Memory B cell (primary cell): ENCODE measurements at places on chromosomes 4 and X.

- DNase-seq = no peak
These were observed 5.3 kb downstream of the MBNL3 start for GRCh38 chrX:132483488-132483887.

- DNase-seq = no peak
These were observed 46.9 kb downstream of the XIAP start for GRCh38 chrX:123906557-123907316.

DNA sequence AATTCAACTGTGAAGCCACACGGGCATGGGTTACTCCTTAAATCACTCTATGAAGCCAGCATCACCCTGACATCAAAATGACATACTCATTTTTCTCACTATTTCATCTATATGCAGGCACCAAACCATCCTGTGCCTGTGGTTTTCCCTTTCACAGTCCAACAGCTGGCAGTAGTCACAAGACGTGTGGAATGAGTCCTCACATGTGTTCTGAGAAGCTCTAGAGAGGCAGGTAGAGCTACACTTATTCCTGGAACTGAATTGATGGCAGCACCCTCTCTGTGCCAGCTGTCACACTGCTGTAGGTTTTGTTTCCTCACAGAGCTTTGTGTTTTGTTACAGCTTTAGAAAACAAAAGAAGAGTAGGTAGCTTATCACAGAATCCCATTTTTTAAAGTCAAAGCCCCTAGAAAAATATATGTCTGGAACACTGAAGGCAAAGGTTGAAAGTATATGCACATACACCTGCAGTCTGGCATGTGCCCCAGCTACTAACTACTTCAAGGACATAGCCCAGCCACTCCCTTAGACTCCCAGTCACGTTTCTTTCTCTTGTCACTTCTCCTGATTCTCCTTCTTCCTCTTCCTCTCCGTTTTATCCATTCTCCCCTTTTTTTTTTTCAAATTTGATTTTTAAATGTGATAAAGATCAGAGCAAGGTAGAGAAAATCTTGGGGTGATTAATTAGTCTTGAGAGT, 107.1 kb downstream of the ANXA10 start:
- no peak for DNase-seq

- DNase-seq = no peak
These were observed 239.2 kb upstream of the GRID2 start for GRCh38 chr4:92064574-92064973.

GRCh38 chr4:7721984-7722551, 217.6 kb downstream of the AFAP1 start:
- DNase-seq = no peak

DNA sequence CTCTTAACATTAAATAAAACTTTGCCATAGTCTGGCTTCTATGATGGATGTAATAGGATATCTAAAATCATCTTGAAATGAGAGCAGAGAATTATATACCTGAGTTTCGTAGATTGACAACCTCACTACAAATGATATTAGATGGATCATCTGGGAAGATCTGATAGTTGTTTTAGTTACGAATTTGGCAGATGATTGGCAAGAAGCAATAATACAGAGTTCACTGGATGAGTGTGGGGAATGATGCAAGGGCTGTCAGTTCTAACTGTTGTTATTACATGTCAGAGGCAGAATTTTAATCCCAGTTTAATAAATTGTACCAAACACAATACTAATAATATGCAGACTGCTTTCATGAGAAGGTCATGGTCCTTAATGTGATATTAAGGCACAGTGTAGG, 585.2 kb downstream of the TRAM1L1 start:
- DNase-seq = no peak

GRCh38 chr4:161285461-161285860, 878.3 kb downstream of the FSTL5 start:
- no peak for DNase-seq

GRCh38 chrX:154596290-154596929, 11.5 kb downstream of the CTAG1A start:
- no peak for DNase-seq
